ENCODE measurements at places on chromosomes 3 and 15.

- DNase-seq, result no peak
Measured at GRCh38 chr3:140432229-140432669, 245.6 kb upstream of the TRIM42 start.

DNA sequence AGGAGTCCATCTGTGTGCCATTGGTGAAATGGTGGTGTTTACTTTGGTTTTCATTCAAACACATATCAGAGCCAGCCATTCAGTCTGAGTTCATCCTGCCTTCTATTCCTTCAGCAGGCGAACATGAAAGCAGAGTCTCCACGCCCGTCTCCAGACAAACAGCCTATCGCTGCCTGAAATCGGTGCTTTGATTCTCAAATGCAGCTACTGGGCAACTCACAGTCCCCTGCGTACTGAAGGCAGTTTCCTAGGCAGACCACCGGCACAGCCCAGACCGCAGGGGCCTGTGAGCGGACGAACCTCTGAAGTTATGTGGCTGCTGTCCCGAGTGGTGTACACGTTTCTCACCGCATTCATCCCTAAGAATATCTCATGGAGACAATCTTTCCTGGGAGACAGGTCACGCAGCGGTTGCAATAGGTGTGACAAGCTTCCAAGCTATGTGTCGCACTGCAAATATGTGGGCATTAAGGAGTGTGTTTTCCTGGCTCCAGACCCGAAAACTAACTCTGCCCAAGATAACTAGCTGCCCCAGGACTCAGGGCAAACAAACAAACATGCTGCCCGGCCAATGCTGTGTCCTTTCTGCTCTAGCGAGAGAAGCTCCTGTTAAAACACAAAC, 16.9 kb upstream of the RYR3 start:
- DNase-seq, result no peak

GRCh38 chr3:116129187-116129946, 315.9 kb downstream of the LSAMP start:
- no peak for DNase-seq

GRCh38 chr3:149648525-149648924, 9.3 kb downstream of the WWTR1 start:
- no peak for DNase-seq

- no peak for DNase-seq
Measured at GRCh38 chr3:37905987-37906674, 44.5 kb downstream of the CTDSPL start.

DNA sequence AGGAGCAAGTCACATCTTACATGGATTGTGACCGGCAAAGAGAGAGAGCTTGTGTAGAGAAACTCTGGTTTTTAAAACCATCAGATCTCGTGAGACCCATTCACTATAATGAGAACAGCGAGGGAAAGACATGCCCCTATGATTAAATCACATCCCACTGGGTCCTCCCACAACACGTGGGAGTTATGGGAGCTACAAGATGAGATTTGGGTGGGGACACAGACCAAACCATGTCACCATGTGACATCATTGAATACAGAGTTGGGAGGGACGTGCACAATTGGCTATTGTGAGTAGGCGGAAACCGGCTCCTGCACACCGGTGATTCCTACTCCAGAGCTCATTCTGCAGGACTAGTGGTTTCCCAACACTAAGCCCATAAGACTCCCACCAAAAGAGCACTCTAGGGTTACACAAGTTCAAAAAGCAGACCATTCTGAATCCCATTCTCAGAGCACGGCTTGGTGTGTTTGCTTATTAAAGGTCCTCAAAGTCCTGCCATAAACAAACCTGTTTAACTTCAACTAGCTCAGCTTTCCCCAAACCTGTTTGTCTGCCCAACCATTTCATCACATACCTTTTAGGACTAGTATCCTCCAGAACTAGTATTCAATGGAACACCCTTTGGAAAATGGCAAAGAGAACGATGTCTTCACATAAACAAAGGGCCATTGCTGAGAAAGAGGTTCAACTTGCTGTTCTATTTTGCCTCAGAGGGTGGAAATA, 167.6 kb downstream of the TLE3 start:
- no peak for DNase-seq

DNA sequence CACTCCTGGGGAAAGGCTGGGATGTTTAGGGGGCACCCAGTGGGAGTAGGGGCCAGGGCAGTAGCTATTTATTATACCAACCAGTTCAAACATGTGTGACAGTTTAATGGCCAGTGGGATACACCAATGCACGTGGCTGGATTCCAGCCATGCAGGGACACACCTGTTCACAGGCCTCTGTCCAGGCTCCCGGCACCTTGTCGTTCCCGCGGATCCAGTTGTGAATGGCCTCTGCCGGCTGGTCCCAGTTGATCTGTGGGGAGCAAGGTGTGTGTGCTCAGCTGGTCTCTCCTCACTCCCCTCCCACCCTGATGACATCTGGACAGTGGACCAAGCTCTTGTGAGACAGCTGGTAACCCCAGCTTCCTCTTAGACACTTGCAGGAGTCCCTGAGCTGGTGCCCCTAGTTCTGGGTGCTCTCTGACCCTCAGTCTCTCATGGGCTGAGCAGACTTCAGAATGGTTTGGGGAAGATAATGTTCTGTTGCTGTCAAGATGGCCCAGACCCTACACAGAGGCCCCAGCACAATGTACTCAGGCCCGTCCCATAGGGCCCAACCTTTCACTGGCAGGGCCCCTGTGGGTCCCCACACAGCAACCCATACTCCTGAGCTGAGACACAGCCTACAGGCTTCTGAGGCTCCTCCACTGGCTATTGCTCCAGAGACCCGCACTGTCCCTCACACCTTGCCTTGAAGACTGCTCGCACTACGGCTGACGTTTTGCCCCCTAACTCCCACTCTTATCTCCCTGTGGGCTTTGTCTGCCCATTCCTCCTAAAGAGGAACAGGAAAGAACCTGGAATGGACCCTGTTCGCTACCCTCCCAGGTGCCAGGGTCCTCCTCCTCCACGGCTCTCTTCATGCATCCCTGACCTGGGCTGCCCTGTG, 25.8 kb downstream of the ALDH1L1 start:
- no peak for DNase-seq

GRCh38 chr15:78306176-78306774, 6.9 kb upstream of the SKIC8 start:
- no peak for DNase-seq

- no peak for DNase-seq
Measured at GRCh38 chr3:195931582-195932273, 23.4 kb upstream of the TNK2 start.

GRCh38 chr15:29316422-29316821, 46.8 kb upstream of the NSMCE3 start:
- DNase-seq, result no peak

- DNase-seq, result no peak
Measured at GRCh38 chr15:68528626-68529290, 50.0 kb upstream of the CORO2B start.

DNA sequence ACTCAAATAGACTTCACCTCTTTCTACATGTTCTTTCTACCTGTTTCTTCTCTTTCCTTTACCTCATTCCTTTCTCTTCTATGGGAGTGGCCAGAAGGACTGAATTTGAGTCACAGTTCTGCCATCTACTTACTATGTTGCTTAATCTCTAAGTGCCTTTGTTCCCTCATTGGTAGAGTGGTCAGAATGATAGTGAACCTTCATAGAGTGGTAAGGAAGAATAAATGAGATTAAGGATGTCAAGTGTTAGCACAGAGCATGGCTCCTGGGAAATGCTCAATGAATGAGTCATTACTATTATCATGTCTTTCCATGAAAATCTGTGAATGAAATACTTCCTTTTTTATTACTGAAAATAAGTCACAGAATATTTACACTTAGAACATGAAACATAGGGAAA, 17.5 kb downstream of the TMEM207 start:
- DNase-seq, result no peak

GRCh38 chr15:49110158-49110944, 45.0 kb downstream of the COPS2 start:
- no peak for DNase-seq

- no peak for DNase-seq
Measured at GRCh38 chr3:104549099-104549714, 817.5 kb upstream of the ALCAM start.

DNA sequence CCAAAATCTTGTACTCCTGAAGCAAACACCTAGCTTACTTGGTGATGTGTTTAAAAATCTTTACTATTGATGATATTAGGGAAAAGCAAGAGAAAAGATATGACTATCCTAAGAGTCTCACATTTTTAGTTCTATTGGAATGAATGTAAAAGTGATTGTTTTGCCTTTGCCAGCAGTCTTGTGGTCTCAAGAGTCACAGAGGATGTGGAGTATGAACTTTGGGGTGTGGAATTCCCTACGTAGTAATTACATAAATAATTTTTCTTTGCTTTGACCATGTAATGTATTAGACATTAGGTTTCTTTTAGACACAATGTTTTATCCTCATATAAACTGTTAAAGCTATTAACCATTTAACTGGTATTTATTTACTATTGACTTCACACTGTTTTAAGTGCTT, 387.6 kb downstream of the NAALADL2 start:
- DNase-seq, result no peak

DNA sequence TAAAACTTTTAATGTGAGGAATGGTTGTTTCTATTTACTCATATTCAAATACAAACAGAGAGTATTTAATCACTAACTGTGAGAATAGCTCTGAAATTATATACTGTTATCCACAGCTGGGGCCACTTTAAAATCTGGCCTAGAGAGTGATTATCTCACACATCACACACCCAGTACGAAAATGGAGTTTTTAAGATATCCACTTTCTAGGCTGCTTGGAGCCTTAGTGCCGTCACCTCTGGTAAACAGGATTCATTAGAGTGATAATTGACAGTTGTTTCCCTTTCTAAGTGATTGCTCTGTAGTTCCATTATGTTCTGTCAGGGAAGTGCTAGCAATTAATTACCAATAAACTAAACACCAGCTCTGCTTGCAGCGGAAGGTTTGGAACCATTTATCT, 942.4 kb downstream of the FHIT start:
- no peak for DNase-seq

DNA sequence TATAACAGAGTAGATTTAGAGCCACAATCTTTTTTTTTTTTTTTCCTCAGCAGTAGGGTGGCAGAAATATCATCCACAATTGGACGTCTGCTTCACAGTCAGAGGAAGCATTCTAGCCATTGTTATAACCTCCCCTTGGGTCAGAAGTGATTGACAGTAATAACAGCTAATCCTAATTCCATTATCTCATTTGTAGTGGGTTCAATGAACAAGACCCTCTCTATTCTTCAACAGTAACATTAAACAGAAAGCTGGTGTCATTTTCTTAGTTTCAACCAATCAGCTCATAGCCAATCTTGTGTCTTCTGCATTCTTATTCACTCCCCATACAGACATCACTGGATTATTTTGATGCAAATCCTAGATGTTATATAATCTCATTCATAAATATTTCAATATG, 44.6 kb downstream of the QTRT2 start:
- no peak for DNase-seq

- DNase-seq, result no peak
Measured at GRCh38 chr3:130773366-130773765, 26.7 kb upstream of the PIK3R4 start.

- DNase-seq, result no peak
Measured at GRCh38 chr15:48406266-48406891, 75.2 kb downstream of the DUT start.

DNA sequence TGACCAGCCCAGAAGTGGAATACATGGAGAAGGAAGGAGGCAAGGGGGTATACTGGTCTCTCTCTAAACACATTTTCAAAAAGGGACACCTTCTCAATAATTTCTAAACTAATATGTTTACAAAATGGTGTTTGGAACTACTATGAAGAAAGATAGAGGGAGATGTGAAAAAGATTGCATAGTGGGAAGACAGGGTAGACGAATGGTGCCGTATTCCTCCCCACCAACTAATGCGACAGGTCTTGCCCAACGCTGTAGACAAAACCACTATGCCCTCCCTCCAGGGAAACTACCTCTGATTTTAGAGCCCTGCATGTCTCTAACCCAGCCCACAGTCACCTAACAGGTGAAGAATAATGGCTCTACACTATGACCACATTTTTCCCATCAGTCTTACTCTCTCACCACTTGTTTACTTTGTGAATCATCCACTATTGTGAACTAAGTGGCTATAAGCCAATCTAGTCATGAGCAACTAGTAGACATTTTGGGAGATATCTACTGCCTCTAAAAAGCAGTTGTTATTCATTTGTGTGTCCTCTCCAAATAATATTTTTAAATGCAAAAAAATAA, 108.2 kb upstream of the UBE2E2 start:
- no peak for DNase-seq

DNA sequence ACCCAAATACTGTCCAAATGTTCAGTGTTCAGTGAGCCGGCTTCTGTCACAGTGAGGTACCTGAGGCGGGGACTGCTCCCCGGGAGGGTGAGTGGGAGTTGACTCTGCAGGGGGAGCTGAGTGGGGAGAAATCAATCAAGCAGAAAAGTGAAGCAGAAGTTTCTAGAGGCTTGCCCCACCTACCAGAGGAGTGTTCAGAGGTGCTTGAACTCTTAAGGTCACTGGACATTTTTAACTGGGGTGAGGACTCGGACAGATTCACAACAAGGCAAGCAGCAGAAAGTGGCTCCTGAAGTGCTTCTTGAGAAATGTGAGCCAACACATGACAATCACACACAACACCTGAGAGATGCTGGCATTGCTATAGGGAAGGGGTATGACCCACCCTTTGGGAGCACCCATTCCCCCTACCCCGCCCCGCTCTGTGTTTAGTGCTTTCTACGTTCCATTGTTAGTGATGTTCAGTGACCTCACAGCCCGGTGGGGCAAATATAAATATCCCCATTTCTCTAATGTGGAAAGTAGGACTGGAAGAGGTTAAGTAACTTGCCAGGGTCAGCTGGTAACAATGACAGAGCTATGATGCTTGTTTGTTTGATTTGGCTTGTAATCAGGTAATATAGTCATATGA, 48.6 kb upstream of the AKAP13 start:
- no peak for DNase-seq

DNA sequence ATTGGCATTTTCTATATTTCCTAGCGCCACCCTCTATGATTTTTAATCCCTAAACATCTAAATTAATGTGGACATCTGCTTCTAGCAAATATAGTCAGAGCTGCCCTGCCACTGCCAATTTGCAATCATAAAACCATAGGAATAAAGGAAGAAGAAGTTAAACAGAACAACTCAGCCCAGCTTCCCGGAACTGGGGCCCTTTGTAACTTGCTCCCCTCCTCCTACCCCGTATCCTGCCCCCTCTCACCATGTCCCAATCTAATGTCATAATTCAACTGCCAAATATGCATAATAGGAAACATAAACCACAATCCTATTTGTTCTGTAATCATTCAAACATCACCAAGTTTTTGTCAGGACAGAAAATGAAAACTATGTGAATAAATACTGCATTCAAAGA, 74.4 kb upstream of the ACP3 start:
- DNase-seq, result no peak
